Stimulated activated CD8-positive, alpha-beta memory T cell treated with anti-CD3 and anti-CD28 coated beads, Interleukin-7, amount 100 ng/mL, for 48 hours (primary cell): ENCODE measurements at places on chromosomes 12 and 14.

DNA sequence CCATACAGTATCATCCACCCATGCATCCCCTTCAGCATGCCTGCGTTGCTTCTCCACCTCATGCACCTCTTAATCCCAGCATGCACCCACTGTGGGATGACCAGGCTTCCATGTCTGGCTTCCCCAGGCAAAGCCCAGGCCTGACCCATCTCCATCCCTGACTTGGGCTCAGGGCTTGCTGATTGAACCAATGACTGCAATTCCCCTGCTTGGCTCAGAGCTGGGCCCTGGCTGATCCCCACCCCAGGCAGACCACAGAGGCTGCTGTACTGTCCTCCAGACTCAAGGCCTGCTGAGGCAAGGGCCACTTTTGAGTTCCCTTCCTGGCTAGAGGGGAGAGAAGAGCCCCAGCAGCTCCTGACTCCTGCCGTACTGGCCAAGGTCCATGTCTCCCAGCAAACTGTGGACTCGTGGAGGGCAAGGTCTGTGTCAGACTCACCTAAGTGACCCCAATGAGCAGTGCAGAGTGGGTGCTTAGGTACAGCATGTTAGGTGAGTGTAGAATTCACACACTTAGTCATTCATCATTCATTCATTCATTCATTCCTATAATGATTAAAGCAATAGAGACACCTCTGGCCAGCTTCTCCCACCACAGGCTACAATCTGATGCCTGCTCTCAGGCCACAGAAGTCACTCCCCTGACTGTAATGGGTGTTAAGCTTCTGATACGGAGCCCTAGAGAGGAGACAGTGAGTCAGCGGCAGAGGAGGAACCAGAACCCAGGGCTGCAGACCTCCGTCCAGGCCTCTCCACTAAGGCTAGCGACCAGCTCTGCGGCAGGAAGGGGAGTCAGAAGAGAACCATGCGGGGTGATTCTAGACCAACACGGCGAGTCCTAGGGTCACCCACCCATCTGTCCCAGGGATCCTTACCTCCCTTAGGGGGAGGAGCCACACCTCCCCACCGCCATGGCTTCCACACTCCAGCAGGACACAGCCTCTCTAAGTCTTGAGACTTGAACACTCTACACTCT is 2.9 kb downstream of the BEGAIN start:
- DNase-seq, result no peak

DNA sequence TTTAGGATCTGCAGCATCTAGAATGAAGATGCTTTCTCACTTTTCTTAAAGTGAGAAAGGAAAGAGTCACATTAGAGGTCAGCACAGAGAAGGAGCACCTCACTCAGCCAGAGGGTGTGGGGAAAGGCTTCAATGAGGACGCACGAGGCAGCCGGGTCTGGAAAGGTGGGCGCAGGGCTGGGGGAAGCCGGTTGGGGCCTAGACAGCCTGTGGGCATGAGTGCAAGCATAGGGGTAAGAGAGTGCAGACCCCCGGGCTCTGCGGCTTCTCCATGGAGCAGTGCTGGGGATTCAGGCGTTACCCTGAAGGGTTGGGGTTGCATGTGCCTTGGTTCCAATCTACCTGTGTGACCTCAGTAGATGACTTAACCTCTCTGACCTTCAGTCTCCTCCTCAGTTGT is 49.9 kb downstream of the KRT80 start:
- DNase-seq, result no peak

DNA sequence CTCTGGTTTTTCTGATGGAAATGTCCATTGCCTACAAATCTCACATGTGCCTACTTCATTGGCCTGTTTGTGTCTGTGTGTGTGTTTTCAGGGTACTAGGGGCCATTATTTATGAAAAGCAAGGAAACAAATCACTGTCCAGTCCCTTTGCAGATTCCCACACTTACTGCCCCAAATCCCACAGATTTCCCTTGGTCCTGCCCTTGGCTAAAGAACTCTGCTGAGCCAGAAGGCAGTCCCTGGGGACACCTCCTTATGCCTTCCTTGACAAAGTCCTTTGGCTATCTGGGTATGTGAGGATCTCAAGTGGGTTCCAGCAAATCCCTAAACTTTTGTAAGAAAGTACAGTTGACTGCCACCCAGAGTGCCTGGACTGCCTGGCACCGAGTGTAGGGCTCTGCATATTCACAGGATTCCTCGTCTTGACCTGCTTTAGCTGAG is 388.1 kb downstream of the BCAT1 start:
- DNase-seq, result no peak

GRCh38 chr12:77553976-77554619 is 276.6 kb upstream of the NAV3 start:
- no peak for DNase-seq

DNA sequence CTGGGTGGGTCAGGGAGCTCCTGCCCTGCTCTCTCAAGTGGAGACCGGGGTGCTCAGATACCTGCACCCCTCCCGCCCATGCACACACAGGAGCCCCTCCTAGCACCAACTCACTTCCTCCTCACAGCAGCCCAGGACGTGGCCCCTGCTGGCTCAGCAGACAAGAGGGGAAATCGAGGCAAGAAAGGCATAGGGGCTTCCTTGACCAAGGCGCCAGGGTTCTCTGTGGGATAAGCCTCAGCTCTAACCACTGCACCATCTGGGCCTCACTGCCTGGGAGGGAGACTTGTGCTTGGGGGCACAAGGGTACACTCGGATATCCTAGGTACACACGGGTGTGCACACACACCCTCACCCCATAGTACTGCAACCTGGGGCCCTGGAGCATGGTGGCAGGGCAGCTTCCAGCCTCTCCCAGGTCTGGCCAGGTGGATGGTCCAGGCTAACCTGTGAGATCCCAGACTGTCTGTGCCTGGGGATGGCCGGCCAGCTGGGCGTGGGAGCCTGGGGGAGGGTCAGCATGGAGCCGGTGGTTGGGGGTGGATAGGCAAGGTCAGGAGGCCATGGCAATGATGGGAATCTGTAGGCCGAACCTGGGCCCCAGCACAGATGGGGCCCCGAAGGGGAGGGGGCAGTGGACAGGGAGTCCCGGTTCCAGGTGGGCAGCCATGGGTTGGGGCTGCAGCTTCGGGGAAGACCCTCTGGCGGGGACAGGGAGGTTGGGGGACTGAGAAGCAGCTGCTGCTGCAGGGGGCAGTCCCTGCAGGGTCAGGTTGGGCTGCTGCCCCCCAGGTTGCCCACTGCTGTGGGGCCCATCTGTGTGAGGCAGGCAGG is 312.4 kb downstream of the TMEM121 start:
- no peak for DNase-seq

DNA sequence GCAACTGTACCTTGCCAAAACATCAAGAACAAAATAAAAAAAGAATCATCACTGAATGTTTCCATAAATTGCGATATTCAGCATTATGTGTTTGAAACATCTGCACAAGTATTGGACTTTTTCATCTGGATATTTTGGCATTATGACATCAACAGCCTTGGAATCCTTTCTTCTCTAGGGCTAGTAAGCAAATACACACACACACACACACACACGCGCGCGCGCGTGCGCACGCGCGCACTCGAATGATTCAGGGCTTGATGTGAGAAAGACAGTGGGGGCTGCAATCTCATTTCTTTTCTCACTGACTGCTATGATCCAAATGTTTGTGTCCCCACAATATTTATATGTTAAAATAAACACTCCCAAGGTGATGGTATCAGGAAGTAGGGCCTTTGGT is 90.0 kb upstream of the SLC38A4 start:
- DNase-seq, result no peak

DNA sequence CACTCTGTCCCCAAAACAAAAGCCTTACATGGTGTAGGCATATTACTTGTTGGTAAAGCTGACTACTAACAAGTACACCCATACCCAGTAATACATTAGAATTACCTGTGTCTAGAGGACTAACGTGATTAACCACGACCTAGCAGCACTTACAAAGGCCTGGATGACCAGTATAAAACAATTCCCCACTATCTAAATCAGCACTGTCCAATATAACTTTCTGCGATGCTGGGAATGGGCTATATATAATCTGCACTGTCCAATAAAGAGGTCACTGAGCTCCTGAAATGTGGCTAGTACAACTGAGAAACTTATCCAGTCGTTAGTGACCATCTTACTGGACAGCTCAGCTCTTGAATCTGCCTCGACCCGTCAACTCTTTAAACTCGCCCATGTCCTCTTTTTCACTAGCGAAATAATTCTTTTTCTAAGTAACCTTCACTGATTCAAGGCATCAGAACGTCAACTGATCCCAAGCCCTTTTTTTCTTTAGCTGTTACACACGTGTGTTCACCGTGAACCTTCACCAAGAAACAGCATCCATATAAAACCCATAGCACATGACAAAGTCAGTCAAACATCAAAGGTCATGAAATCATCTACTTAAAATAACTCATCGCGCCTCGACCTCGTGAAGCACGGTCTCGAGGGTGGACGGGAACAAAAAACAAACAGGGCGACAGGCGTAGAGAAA is 905 bp upstream of the CIPC start:
- no peak for DNase-seq

GRCh38 chr14:28773861-28774691 is 7.5 kb downstream of the FOXG1 start:
- DNase-seq, result no peak

GRCh38 chr12:75725521-75726111 is 214.2 kb upstream of the KRR1 start:
- DNase-seq, result no peak

DNA sequence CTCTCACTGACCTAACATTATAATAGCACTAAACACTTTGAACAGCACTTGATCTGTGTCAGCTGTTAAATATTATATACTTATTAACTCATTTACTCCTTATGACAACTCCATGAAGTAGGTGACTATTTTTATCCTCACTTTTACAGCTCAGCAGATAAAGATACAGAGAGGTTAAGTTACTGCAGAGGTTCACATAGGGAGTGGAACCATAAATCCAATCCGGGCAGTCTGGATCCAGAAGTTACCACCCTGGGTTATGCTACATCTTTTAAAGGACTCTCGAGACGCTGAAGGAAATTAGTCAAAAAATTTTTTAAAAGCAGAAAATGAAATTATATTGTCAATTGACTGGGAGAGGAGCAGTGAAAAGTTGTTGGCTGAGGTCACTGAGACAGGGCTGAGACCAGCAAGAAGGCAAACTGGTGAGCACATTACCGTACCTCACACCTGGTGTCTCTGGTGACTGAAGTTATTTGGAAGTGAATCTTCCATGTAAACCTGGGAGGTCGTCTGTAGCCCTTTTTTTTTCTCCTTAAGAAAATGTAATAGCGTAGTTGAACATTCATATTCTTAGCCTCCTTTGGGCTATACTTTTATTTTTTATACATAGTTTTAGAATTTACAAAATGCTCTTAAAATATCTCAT is 1.2 kb upstream of the RIMKLB start:
- DNase-seq, result no peak

DNA sequence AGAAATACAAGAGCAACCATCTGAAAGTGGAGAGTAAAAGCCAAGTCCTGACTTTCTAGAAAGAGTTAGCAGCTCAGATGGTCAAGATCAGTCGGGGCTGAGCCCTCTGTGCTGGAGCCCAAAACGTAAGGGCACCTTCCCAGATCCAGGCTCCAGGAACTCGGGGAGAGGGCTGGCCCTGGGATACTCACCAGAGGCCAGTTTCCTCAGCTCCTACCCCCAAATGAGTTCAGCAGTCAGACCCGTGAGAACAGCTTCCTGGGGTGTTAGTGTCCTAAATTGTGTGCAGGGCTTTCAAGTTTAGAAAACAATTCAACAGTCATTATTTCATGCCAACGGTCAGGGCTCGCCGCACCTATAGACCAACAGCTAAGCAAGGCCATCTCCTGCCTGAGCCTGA is 147.6 kb upstream of the FKBP4 start:
- DNase-seq, result no peak

DNA sequence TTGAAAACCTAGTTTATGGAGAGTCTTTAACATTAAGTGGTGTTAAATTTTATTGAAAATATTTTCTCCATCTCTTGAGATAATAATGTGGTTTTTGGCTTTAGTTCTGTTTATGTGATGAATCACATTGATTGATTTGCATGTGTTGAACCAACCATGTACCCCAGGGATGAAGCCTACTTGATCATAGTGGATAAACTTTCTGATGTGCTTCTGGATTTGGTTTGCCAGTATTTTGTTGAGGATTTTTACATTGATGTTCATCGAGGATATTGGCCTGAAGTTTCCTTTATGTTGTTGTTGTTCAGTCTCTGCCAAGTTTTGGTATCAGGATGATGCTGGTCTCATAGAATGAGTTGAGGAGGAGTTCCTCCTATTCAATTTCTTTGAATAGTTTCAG is 222.6 kb downstream of the ADAMTS20 start:
- DNase-seq, result no peak

DNA sequence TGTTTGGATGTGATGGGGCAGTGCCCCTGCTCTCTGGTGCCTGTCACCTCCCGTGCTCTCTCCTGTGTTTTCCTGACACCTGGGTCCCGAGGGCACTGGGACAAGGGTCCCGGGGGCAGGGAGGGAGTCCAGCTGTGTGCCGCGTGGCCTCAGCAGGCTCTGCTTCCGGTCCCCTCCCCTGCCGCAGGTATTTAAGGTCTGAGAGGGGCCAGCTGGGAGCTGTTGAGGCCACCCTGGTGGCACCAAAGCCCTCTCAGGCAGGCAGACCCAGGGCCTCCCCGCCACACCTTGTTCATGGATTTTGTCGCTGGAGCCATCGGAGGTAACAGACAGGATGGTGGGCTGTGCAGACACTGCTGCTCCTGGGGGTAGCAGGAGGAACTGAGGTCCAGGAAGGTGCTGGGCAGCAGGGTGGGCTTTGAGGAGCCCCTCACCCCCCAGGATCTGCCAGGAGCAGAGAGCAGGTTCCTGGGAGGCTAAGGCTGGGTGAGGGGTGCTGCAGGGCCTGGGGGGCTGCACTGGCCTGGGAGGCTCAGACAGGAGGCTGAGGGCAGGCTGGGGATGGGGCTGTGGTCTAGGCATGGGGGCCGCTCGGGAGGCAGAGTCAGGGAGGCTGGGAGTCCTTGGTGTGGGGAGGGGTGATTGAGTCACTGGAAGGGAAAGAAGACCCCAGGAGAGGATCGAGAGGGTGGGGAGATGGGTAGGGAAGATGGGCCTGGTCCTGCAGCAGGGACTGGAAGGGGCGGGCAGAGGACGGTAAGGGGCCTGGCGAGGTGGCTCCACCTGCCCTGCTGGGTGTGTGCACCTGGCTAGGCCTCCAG is at the start of gene SLC25A47:
SLC25A47 (plus strand) TSS at position 219 of the 821 bp plus-strand sequence; CDS start at position 295, 76 bp downstream.
- no peak for DNase-seq

- no peak for DNase-seq
Observed at GRCh38 chr14:30357791-30358190, 201.2 kb upstream of the G2E3 start.

DNA sequence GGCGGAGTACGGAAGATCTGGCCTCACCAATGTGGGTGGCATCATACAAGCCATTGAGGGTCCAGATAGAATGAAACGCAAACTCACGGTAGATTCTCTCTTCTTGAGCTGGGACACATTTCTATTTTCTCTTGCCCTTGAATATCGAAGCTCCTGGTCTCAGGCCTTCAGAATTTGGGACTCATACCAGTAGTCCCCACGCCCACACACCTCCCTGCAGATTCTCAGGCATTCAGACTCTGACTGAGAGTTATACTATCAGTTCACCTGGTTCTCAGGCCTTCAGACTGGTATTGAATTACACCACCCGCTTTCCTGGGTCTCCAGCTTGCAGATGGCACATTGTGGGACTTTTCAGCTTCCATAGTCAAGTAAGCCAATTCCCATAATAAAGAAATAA is 37.8 kb downstream of the EIF2S3B start:
- no peak for DNase-seq
